Tibial nerve (tissue), 4 donors: ENCODE measurements at places on chromosomes 11 and 22. TPM values are rescaled to one million over a fixed set of nuclear protein-coding genes. Genes with fewer than 3 reads are reported as not detected.
A peak's percentile ranks its signal among the peaks of the same experiment; 100 is the strongest.

- peak; percentile 9 for DNase-seq
These were observed 802 bp downstream of the TENM4 start for GRCh38 chr11:79439886-79440570.

DNA sequence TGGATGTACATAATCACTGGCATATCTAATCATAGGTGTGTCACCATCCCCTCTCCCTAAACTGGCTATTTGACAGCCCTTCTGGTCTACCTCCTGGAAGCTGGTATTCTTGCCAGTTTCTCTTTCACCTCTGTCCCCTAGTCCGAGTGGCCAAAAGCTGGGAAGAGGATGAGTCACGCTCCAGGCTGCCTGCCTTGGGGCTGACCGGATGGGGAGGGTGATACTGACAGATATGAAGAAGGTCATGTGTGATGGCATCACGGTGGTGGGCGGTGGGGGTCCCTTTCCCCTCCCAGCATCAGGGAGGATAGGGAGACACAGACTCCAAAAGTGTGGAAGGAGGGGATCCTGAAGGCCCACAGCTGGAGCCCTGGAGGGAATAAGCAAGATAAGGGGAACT is 4.8 kb downstream of the OAF start:
- DNase-seq: no peak

The SCGB1A1 gene
- total RNA-seq: not detected

The EMID1 gene
- total RNA-seq: 9.9 TPM

The GNG3 gene
- total RNA-seq: 0.63 TPM

GRCh38 chr22:22910272-22911240 is 22.9 kb downstream of the IGLL5 start:
- no peak for DNase-seq

The IFITM10 gene
- 7.7 TPM for total RNA-seq

The MICAL3 gene
- 47.1 TPM for total RNA-seq

DNA sequence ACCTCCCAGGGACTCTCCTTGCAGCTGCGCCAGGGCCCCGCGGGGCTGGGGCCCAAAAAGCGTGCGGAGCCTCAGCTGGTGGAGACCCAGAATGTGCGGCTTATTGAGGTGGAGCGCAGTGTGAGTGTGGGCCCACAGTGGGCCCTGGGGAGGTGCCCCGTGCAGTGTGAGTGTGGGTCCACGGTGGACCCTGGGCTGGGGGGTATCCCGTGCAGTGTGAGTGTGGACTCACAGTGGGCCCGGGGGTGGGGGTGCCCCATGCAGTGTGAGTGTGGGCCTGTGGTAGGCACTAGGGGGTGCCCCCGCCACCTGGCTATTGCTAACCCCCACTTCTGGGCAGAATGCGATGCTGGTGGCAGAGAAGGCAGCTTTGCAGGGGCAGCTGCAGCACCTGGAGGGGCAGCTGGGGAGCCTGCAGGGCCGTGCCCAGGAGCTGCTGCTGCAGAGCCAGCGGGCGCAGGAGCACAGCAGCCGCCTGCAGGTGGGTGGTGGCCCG is 7.8 kb upstream of the RPS6KA4 start:
- no peak for DNase-seq

- no peak for DNase-seq
These were observed 60.2 kb upstream of the EMID1 start for GRCh38 chr22:29145321-29146072.

DNA sequence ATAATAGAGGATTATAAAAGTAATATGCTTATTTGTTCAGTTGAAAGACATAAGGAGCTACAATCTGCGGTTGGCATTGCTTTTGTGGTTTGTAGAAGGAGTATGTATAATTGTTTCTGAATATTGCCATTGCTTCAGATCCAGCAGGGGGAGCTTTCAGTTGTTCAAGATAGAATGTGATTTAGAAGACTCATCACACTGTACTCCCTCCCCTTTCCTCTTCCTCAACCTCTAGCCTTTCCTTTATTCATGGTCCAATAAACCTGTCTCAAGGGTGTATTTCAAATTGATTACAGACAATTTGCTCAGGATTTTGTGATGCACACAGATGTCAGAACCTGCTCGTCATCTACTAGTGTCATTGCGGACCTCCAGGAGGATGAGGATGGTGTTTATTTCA is 9.8 kb downstream of the PRMT3 start:
- no peak for DNase-seq
